ENCODE measurements at places on chromosomes 11 and 22.

- DNase-seq: peak; percentile 66
Observed at GRCh38 chr11:124946735-124947141, 7.3 kb upstream of the CCDC15 start.

GRCh38 chr22:49499433-49500075 is 328.1 kb downstream of the BRD1 start:
- no peak for DNase-seq

GRCh38 chr11:15048616-15049015 is 24.8 kb upstream of the CALCB start:
- no peak for DNase-seq

DNA sequence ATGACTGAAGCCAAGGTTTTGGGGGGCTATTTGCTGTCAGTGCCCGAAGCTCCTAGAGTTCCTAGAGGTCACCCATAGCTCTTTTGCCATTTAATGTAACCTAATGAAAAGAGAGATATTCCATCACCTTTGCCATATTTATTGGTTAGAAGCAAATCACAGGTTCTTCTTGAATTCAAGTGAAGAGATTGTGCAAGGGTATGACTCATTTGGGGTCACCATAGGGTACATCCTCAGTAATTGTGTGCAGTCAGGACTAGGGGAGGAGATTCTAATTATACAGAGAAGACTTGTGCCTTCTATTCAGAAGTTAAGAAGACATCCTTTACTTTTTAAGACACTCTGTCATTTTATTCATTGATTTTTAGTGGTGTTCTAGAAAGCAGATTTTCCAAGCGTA is 6.9 kb upstream of the PRAME start:
- DNase-seq: no peak

DNA sequence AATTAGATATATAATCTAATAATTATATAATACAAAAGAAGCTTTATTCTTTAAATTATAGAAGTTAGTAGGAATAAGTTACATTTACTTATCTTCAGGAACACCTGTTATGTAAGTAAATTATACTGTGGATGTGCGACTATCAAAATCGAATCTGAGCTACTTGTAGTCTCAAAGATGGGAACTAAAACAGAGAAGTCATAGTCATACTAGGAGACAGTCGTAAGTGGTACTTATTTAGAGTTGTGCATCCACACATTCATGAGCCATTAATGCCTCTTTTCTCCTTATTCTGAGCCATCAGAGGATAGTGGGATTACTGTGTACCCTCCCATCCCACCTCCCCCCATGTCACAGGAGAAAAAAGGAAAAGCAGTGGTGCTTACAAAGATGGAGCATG is 114.4 kb downstream of the CADM1 start:
- DNase-seq: no peak

GRCh38 chr11:67700548-67701262 is 26.3 kb upstream of the ALDH3B2 start:
- DNase-seq: no peak

- DNase-seq: no peak
Observed at GRCh38 chr22:30866216-30866615, 102.4 kb downstream of the MORC2 start.

DNA sequence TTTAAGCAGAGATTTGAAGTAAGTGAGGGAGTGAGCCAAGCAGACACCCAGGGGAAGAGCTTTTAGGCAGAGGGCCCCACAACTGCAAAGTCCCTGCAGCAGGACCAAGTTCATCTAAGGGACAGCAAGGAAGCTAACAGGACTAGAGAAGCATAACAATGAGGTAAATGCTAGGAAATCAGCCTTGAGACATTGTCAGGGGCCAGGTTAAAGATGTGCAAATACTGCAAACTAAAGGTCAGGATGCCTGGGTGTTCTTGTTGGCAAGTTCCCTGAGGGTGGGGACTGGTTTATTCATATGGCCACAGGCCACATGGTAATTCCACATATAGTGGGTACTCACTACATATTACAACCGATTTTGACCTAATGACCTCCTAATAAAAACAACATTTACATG is 399.2 kb upstream of the NARS2 start:
- no peak for DNase-seq

GRCh38 chr11:128146926-128147605 is 440.3 kb downstream of the ETS1 start:
- DNase-seq: no peak

- peak; percentile 46 for DNase-seq
Observed at GRCh38 chr22:31346733-31347250, 646 bp upstream of the PATZ1 start.

DNA sequence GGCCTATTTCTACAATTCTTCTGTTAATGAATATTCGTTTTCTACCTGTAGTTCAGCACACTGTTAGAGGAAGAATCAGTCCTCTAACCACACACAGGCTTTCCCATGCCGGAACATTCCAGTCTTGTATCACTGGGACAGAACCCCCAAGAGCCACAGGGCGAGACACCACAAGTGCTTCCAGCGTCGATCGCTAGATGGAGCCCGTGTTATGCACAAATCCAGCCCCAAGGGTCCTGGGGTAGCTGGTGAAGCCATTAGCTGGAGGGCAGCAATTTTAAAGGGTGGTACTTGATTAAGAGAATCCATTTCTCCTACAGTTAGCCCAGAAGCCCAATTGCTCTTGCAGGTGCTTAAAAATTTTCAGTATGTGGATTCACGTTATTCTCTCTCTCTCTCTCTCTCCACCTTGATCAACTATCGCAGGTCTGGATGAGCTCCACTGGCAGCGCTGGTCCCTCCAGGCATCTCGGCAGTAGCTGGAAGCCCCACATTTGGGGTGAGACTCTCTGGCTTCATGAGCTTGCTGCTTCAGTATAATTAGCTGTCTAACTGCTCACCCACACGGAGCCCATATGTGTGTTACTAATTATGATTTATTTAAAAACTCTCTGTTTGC is 148.2 kb upstream of the SNX19 start:
- DNase-seq: peak; percentile 73

DNA sequence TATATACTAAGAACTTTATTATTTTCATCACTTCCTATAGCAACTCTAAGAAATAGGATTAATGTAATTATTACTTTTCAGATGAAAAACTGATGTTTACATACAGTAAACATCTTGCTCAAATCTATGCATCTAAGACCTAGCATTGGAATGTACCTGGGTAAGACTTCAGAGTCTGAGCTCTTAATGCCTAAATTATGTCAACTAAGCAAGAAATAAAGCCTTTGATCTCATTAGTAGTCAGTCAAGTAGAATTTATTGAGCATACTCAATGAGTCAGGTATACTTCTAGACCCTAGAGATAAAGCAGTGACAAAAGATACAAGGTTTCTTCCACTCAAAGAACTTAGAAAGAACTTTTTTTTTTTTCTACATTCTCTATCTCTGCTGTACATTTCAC is 16.7 kb upstream of the OR51Q1 start:
- no peak for DNase-seq

- no peak for DNase-seq
Observed at GRCh38 chr22:46104170-46104880, 46.0 kb upstream of the PPARA start.

GRCh38 chr11:123594188-123594901 is 60.1 kb downstream of the SCN3B start:
- DNase-seq: no peak

DNA sequence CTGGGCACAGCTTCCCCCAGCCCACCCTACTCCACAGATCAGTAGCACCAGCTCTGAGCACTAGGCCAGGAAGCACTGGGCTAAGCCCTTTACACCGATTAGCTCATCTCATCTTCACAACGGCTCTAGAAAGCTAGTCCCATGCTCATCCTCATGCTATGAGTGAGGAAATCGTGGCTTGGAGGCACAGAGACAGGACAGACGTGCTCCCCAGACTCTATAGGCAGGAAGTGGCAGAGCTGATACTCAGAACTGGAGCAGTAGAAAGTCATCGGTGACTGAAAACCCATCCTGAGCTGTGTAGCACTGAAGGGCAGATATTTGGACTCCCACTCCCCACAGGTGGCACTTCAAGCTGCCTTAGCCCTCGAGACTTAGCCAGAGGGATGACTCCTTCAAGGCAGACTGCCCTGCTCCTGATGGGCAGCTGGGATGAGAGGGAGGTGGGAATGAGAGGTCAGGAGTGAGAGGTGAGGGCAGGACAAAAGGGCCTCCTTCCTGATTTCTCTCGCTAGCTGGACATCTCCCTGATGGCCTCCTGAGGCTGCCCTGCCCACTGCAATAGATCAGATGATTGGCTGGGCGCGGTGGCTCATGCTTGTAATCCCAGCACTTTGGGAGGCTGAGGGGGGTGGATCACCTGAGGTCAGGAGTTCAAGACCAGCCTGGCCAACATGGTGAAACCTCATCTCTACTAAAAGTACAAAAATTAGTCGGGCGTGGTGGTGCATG is 9.7 kb downstream of the CD5 start:
- DNase-seq: no peak

DNA sequence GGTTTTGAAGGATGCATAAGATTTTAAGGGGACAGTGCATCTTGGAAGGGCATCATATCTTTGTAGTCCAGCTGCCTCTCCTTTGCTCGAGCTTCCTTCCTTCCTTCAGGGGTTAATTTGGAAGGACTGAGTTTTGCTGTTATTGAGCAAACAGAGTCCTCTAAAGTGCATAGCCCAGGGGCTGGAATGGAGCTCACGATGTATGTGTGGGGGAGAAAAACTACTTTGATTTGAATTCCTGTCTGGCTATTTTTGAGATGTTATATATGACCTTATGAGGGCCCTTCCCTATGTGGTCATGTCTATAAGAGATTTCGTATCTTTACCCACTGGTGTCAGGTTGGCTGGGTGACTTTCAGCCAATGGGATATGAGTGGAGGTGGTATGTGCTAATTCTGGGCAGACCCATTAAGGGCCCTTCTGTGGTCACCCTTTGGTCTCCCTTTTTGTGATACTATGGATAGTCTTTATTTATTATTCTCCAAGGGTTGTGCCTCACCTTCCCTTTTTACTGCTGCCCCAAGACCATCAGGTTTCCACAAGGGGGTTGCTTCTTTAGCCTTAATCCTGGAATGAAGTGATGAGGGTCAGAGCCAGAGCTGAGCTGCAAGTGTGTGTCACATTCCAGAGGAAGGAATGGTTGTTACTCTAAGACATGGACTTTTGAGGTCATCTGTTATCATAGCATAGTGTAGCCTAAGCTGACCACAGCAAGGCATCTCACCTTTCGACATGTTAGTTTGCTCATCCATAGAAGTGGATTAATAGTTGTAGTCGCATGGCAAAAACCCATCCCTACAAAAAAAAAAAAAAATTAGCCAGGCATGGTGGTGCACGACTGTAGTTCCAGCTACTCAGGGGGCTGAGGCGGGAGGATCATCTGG is 54.6 kb downstream of the LRRC74B start:
- DNase-seq: peak; percentile 33

DNA sequence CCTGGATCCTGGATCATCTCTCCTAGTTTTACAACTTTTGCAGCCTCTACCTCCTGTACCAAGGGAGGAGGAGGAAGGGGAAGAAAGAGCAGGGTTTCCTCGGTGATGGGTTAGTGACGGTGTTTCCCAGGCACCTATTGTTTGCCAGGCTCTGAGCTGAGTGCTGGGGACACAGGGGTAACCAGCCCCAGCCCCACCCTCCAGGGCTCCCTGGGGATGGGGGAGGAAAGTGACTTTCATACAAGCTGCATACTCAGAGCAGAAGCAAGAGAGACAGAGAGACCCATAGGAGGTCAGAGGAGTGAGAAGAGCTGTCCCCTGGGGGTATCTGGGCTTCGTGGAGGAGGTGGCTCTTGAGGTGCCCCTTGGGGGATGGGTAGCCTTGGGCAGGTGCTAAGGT is 89.4 kb upstream of the THY1 start:
- no peak for DNase-seq

GRCh38 chr11:119459293-119459976 is 36.5 kb upstream of the THY1 start:
- DNase-seq: no peak

DNA sequence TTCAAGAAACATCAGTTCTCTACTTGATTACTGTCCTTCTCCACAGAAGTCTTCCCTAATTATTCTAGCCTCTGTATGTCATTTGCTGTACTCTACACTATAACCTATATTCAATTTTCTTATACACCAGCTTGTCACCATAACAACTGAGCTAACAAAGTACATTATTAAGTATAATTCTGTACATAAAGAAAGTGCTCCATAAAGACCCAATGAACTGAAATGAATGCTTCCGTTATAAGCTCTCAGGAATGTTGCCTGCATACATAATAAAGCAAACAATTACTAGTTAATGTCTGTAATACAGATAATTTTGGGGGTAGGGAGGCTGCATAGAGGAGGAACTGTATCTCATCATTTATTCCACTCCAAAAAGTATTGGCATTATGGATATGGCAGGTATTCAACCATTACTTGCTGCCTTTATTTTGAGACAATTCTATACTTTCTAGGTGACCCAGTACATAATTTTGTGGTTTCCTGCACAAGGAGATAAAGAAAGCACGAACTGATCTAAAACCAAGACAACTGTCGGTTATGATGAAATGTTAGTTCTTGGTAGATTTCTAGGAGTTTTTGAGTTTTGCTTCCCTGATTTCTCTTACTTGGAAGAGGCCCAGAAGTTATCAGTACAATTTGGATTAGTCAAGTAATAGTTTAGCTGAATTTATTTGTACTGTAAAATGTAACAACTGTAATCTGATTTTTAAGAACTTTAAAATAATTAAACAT is 202.5 kb downstream of the SBF2 start:
- DNase-seq: no peak

- DNase-seq: peak; percentile 36
Observed at GRCh38 chr11:111684251-111684650, 81.9 kb downstream of the PPP2R1B start.

GRCh38 chr22:19525116-19525660 is 978 bp upstream of the CLDN5 start:
- no peak for DNase-seq

DNA sequence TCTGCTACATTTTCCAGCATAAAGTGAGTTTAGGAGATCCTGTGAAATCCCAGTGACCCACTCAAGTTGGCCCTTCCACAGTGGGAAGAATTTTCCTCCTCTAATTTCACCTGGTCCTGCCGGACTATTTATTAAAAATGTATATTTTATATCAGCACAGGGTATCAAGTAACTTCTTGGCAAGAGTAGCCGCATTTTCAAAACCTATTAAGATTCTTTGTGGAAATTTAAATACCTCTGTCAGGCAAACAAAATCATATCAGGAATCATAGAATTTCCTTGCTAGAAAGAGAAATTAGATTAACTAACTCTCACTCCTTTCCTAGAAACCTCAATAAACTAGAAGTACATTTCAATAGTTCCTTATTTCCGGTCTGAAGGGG is 9.7 kb downstream of the MN1 start:
- DNase-seq: no peak

- peak; percentile 30 for DNase-seq
Observed at GRCh38 chr11:75524665-75525432, 892 bp downstream of the GDPD5 start.

GRCh38 chr11:56846631-56847576 is 98.4 kb upstream of the OR9G4 start:
- DNase-seq: no peak

DNA sequence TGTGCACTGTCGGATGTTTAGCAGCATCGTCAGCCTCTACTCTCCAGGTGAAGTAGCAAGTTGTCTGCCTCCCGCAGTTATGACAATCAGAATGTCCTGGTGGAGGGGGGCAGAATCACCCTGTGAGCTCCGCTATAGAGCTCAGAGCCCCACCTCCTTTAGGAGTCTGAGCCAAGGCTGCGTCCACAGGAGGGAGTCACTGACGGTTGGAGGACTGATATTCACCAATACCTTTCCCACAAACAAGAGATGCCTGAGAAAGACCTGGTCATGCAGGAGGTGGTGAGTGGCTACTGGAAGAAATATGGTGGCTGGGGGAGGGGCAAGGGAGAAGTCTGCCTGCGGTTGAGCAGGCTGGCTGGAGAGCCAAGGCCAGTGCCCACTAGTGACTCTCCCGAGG is 41.7 kb upstream of the ADA2 start:
- no peak for DNase-seq

GRCh38 chr11:31805037-31805628 is 6.0 kb downstream of the PAX6 start:
- no peak for DNase-seq
